ENCODE measurements at places on chromosomes 2 and 18. TPM values are rescaled to one million over a fixed set of nuclear protein-coding genes. Genes with fewer than 3 reads are reported as not detected.

Gene PLGLB1
- 0.25 TPM for total RNA-seq

Gene SGPP2
- not detected for total RNA-seq

Gene SAG
- total RNA-seq = not detected

Gene GKN1
- not detected for total RNA-seq

Gene ALKAL2
- total RNA-seq = not detected

Gene E2F6
- total RNA-seq = 5.0 TPM

Gene PLA2R1
- 20.8 TPM for total RNA-seq

Gene IL18R1
- 13.1 TPM for total RNA-seq

Gene GPR45
- total RNA-seq = not detected

Gene CROCC2
- total RNA-seq = 0.12 TPM

Gene MTIF2
- 24.0 TPM for total RNA-seq

Gene LRRC30
- not detected for total RNA-seq

Gene CRYBA2
- not detected for total RNA-seq

Gene IL1R2
- 4.0 TPM for total RNA-seq

Gene CTAGE1
- not detected for total RNA-seq

Gene SLC11A1
- total RNA-seq = not detected

Gene DSEL
- 35.2 TPM for total RNA-seq

Gene CFC1
- not detected for total RNA-seq

Gene MERTK
- 0.64 TPM for total RNA-seq

Gene TRIM43
- not detected for total RNA-seq

Gene MYL12A
- total RNA-seq = 370 TPM

Gene SIX3
- total RNA-seq = not detected

Gene ANKRD30BL
- not detected for total RNA-seq

Gene ATP8B1
- 5.4 TPM for total RNA-seq

Gene NR4A2
- 0.19 TPM for total RNA-seq

Gene B3GNT7
- total RNA-seq = not detected

Gene CNTNAP5
- total RNA-seq = not detected

Gene ABCG5
- total RNA-seq = not detected

Gene FKBP7
- total RNA-seq = 89.9 TPM

Gene CDK15
- 1.2 TPM for total RNA-seq

Gene KCNG3
- total RNA-seq = 0.05 TPM

Gene RNMT
- 15.6 TPM for total RNA-seq

Gene LANCL1
- 20.7 TPM for total RNA-seq

Gene LYPD6B
- total RNA-seq = not detected

Gene CLEC4F
- not detected for total RNA-seq

Gene GALNT13
- total RNA-seq = 0.25 TPM

Gene ANKRD30B
- total RNA-seq = not detected

Gene PAX3
- 0.69 TPM for total RNA-seq

Gene CLIP4
- 26.4 TPM for total RNA-seq

Gene CHAC2
- total RNA-seq = 0.34 TPM

Gene IL36B
- total RNA-seq = not detected

Gene FEV
- total RNA-seq = not detected

Gene AMER3
- not detected for total RNA-seq

Gene SLC16A14
- not detected for total RNA-seq

Gene SLC23A3
- total RNA-seq = 0.25 TPM
